Stimulated activated CD4-positive, alpha-beta T cell treated with anti-CD3 and anti-CD28 coated beads, TNF-alpha, amount 100 ng/mL, for 24 hours (primary cell): ENCODE measurements at places on chromosomes 13 and 19.

DNA sequence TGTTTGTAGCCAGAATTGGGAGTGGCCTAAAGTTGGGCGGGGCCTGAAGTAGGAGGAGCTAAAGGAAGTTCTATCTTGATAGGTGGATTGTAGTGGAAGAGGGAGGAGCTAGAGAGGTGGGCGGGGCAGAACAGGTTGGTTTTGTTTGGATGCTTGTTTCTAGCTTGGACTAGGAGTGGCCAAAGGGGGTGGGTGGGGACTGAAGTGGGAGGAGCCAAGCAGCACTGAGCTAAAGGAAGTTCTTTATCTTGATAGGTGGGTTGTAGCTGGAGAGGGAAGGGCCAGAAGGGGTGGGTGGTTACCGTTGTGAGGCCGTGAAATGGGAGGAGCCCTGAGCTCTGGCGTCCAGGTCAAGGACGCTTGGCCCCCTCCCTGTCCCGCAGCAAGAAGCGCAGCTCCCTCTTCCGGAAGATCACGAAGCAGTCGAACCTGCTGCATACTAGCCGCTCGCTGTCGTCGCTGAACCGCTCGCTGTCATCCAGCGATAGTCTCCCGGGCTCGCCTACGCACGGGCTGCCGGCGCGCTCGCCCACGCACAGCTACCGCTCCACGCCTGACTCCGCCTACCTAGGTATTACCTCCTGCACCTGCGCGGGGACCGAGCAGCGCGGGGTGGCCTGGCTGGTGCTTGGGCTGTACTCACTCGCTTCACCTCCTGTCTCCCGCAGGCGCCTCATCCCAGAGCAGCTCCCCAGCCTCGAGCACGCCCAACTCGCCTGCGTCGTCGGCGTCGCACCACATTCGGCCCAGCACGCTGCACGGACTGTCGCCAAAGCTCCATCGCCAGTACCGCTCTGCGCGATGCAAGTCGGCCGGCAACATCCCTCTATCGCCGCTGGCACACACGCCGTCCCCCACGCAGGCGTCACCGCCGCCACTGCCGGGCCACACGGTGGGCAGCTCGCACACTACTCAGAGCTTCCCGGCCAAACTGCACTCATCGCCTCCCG, 8.0 kb downstream of the DNASE2 start:
- peak; percentile 14 for DNase-seq

- no peak for DNase-seq
These were observed 46.3 kb upstream of the CEACAM21 start for GRCh38 chr19:41529484-41530183.

GRCh38 chr13:34044041-34044440, 226.1 kb downstream of the RFC3 start:
- no peak for DNase-seq

DNA sequence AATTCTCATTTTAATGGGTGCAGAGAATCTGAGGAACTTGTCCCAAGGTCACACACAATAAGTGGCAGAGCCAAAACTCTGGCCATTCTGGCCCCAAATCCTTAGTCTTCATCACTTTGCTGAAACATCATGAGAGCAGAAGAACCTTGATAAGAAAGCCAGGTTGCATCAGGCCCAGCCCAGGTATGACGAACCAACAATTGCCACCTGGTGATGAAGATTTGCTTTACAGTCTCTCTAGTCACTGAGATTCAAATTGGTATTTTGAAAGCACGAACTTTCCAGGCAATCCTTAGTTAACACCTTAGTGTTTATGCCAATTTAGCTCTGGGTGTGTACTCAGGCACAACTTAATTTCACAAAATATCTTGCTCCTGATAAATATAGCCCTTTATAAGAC, 502.7 kb upstream of the HTR2A start:
- no peak for DNase-seq

GRCh38 chr19:54709212-54709948, 14.9 kb upstream of the KIR3DL3 start:
- no peak for DNase-seq

GRCh38 chr19:33612928-33613619, 8.7 kb upstream of the CHST8 start:
- DNase-seq, result no peak

DNA sequence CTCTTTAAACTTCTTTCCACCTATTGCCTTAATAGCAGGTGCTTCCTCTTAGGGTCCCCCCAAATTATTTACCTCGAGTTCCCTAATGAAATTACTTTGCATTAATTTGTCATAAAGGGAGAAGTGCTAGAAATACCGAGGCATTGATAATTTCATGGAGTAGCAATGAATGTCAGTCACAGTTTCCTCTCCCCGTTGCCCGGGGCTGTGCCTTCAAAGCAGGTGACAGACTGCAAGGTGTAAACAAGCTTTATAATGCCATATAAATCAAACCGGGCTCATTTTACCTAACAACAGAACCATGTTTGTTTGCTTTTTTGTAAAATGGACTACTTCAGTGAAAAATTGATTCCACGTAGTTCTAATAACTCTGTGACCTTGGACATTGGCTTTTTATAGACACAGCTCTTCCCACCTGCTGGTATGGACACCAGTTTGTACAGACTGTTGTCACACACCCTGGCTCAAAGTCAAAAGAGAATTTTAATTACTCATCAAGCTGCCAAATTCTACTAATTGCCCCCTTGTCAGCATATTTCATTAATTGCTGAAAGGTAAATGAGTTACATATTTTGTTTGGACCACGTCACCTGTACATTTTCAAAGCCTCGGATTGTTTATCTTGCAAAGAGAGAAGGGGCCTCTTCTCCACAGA, 171.1 kb downstream of the STK24 start:
- DNase-seq, result no peak

DNA sequence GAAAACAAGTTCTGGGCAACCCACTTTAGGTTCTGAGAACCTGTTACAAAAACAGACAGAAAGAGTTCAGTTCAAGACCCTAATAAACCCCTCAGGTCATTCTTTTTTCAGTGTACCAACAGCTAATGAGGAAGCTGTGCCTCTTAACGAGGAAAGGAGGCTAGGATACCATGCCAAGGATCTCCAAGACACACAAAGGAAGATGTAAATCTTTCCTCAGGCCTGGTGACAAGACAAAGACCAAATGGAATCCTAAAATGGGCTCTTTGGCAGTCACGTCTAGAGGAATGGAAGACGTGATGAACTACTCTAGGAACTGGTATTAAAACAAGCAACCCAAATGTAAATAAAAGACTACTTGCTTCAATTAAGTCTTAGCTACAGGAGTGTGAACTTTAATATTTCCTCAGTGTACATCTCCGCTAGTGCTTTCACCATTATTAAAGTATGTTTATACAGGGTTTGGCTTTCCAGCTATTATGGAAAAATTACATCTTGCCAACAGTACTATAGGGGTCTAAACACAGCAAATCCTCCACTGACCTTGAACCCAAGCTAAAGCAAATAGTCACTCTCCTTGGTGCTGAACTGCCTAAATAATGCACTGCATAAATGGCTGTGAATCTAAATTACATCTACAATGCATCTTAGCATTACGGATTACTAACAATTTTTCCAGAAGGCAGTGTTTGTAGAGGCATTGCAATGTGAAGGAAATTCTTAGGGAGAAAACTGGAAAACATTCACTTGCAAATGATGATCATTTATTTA, 42.3 kb downstream of the ENOX1 start:
- DNase-seq, result no peak

GRCh38 chr19:10852098-10852800, 4.0 kb downstream of the C19orf38 start:
- DNase-seq, result no peak

GRCh38 chr13:39847336-39847735, 191.9 kb downstream of the COG6 start:
- no peak for DNase-seq

- no peak for DNase-seq
These were observed 8.8 kb downstream of the GPC6 start for GRCh38 chr13:93235258-93236015.

DNA sequence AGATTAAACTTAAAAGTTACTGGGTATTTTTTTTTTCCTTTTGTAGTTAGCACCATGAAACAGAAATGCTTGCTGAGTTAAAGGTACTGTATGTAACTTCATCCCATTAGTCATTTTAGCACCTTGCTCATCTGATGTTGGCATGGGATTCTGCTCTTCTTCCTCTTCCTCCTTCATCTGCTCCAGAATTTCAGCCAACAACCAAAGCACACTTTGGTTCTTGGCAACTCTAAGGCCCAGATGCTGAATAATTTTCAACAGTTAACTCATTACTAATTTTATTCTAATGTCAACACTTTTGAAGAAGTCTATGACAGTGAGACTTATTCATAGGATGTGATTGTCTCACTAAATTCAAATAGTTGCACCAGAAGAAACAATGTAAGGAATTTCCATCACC, 359.2 kb downstream of the KCTD12 start:
- no peak for DNase-seq

DNA sequence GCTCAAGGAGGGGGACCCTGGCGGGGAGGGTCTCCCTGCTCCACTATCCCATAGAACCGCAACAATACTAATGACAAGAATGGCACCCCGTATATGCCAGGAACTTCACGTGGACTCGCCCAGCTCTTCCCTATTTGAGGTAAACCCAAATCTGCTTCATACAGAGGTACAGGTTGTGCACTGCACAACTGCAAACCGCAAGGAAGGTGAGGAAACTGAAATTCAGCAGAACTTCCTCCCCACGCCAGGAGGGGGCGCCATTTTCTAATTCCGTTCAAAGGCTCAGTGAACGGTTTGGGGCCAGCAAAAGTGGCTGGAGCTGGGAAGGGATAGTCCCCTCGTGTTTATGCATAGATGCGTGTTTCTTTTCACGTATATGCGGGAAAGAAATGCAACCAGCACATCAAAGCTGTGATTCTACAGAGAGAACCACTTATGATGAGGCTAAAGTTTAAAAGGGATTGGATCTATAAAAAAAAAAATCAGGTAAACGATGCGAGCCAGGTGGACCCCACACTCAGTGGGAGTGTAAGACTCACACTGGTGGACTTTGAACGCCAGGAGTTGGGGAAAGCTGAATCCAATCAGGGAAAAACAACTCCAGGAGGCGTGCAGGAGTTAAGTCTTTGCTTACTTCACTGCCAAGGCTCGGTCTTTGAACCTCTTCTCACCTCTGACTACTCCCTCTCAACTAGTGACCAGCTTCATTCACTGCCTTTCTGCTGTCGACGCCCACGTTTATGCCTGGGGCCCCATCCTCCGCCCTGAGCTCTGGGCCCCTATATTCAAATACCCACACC, 20.3 kb downstream of the C19orf81 start:
- DNase-seq, result peak; percentile 6

- DNase-seq, result peak; percentile 48
These were observed 579 bp downstream of the CPT1C start for GRCh38 chr19:49691243-49692146.

GRCh38 chr13:65595916-65596315, 1634.2 kb downstream of the PCDH9 start:
- DNase-seq, result no peak

DNA sequence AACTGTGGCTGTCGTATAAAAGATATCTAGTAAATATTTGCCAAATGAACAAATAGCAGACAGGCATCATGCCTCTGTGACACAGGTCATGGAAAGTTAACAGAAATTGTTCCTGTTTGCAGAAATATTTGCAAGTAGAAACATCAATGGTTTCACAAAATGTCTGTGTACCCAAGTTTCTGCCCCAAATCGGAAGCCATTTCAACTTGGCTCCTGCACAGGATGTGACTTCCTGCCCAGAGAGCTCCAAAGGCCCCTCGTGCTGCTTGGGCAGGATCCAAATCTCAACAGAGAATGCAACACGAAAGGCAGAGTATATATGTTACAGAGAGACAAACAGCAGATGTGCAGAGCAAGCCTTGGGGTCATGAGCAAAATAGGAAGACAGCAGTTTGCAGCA, 95.5 kb upstream of the SERP2 start:
- DNase-seq, result no peak

DNA sequence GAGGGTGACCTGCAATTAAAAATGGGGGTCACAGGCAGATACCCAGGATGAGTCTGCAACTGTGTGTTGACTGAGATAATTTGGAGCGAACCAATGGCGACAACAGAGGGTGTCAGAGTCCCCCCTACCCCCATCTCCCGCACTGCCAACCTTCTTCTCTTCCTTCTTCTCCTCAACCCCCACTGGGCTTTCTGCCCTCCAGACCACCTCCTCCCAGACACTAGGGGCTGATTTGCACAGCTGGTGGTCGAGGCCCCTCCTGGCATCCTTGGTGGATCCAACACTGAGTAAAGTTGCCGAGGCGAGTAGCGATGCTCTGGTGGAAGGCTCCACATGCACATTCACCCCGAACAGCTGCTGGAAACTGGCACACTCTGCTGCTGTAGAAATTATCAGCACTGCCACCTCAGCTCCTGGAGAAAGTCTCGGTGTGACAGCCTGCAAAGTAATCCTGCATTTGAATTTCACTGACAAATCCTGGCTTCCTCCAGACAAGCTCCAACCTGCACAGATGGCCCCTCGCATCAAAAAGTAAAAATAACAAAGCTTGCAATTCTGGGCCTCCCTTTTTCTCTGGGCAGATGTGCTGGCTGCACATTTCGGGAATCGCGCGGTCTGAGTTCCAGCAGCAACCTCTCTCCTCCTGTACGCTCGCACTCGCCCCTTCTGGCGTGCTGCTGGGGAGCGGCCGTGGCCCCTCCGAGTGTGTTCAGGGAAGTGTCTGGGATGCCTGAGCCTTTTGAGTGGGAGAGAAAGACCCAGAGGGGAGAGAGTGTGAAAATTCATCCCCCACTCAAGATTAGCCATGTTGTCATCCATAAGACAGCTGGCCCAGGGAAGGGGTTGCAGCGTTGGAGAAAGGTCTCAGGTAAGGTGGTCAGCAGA, 28.5 kb downstream of the CCNE1 start:
- DNase-seq, result no peak

- peak; percentile 91 for DNase-seq
These were observed 1.4 kb upstream of the CCDC97 start for GRCh38 chr19:41308450-41309179.

GRCh38 chr13:99351772-99352171, 44.6 kb upstream of the GPR183 start:
- DNase-seq, result no peak

DNA sequence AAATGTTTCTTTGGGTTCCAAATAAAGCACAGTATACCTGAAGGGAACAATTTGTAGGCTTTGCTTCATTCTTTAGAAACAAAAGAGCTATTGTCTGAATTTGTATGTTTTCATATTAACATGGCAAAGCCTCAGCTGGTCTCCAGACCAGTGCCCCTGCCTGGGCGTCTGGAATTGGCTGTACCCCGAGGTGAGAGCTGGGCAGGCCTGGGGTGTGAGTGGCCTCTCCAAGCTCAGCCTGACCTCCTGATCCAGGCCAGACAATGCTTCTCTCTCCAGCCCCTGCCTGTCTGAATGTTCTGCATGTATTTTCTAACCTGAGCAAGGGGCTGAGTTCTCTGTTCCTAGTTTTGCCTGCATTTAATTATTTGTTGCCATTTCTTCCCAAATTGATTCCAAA, 66.3 kb upstream of the MCF2L start:
- no peak for DNase-seq
